ENCODE measurements at places on chromosomes 7 and 10.

DNA sequence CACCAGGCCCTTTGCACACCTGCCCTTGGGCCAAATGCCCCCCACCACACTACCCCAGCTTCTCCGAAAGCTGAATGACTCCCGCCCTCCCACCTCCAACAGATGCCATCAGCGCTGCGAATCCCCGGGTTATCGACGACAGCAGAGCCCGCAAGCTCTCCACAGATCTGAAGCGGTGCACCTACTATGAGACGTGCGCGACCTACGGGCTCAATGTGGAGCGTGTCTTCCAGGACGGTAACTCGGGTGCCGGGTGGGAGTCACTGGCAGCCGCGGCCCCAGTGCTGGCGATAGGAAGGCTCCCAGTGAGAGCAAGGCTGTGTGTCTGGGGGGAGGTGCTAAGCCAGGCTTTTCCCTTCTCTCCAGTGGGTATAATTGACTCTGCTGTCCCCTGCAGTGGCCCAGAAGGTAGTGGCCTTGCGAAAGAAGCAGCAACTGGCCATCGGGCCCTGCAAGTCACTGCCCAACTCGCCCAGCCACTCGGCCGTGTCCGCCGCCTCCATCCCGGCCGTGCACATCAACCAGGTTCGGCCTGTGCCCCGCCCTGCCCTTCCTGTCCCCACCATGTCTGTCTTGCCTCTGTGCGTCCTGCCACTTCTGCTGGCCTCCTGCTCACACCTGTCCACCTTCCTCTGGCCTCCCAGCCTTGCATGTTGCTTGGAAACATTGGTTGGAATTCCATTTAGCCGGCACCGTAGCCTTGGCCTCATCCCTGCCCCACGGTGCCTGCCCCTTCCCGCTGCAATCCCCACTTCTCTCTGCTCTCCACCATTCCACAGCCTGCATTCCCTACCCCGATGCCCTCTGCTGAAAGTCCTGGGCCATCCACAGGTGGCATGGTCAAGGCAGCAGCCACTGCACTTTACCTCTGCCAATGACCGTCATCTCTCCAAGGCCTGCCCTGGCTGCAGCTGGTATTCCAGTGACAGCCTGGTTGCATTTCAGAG is 32.1 kb downstream of the AGAP3 start:
- no peak for DNase-seq

GRCh38 chr7:98997846-98998245 is 119.5 kb downstream of the TRRAP start:
- DNase-seq: no peak

GRCh38 chr7:81158189-81158588 is 239.3 kb upstream of the SEMA3C start:
- no peak for DNase-seq

GRCh38 chr7:150405584-150406311 is 26.6 kb downstream of the ZNF775 start:
- no peak for DNase-seq

Data from cortex of kidney (tissue), 1 donor.